Stimulated activated CD8-positive, alpha-beta memory T cell treated with anti-CD3 and anti-CD28 coated beads, Interleukin-7, amount 100 ng/mL, for 48 hours (primary cell): ENCODE measurements at places on chromosomes 3 and 15.

- no peak for DNase-seq
These were observed 55.8 kb downstream of the HEG1 start for GRCh38 chr3:124999897-125000435.

DNA sequence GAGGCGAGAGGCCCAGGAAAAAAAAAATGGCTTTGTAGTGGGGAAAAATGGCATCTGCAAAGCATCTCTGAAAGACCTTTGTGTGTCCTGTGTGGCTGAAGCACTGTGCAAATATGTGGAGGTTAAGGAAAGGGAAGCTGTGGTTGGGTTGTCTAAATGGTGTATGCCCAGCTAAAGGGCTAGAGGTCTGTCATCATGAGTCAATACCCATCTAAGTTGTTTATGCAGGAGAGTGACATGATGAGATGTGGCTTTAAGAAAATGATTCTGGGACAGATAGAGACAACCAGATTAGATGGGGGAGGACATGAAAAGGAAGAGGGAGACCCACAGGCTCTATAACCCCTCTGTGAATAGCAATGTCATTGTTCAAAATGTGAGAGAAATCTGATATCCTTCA lies 280.7 kb downstream of the MFSD1 start:
- no peak for DNase-seq

- DNase-seq: no peak
These were observed 3.3 kb downstream of the GABRG3 start for GRCh38 chr15:26974120-26974780.

DNA sequence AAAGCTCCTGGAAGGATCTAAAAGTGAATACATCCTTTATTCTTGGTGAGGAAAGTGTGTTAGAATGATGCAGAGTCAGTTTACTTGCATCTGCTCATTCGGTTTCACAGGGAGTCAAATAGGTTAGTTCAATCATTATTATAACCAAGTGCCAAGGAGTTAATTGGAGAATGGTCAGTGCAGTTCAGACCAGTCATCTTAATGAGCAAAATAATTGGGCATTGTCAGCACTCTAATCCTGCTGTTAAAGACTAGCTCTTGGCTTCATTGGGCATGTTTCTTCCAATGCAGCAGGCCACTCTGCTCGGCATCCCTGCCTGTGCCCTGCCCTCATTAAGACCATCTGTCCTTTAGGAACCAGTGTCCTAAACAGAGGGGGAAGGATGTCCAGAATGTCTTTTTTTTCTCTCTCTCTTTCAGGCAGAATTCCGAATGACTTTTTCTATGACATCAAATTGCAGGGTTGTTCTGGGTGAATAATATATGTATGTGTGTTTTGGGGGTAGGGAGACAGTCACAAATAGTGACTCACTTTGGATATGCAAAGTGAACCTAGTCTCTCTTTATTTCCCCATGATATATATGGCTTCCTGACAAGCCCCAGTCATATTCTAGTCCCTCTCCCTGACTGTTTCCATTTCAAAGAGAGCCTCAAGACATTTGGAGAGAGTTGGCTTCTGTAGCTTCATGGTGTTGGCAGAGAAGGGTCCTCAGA lies 205.4 kb upstream of the TRIM42 start:
- no peak for DNase-seq

GRCh38 chr15:96341513-96342405 lies 11.3 kb downstream of the NR2F2 start:
- no peak for DNase-seq

DNA sequence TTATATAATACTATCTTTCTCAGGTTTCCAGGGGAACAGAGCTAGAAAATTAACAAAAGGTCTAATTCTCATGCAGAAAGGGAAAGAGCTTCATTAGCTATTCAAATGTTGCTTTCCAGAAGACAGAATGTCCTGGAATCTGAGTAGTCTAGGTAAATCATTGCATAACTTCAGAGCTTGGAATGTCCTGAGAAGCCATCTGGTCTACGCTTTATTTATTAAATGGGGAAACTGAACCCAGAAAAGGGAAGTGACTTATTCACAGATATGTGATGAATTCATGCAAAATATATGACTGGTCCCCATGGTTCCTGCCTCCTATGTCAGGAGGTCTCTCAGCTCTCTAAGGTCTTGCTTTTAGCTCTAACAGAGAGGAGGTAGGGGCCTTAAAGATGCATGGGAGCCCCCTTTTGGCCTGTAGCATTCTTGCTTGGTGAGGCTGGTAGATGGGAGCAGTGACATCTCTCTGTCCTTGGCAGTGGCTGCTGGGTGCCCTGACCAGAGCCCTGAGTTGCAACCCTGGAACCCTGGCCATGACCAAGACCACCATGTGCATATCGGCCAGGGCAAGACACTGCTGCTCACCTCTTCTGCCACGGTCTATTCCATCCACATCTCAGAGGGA lies 99.2 kb downstream of the CEMIP start:
- DNase-seq: no peak

- no peak for DNase-seq
These were observed 39.5 kb downstream of the ITPR1 start for GRCh38 chr3:4532535-4533112.

DNA sequence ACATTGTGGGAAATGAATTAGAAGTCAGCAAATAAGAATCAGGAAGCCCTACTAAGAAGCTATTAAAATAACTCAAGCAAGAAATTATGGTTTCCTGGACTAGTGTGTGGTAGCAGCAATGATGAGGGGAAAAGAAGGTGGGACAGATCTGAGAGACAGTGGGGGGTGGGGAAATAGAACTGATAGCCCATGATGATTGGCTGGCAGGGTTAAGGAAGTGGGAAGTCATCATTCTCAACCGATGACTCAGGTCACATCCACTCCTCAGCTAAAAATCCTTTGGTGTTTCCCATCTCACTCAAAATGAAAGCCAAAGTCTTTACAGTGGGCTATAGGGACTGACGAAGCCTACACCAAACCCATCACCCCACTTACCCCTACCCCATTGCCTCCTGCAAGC lies 153.9 kb upstream of the ARHGEF26 start:
- DNase-seq: no peak

GRCh38 chr15:77897896-77898406 lies 179.6 kb downstream of the TBC1D2B start:
- DNase-seq: no peak

DNA sequence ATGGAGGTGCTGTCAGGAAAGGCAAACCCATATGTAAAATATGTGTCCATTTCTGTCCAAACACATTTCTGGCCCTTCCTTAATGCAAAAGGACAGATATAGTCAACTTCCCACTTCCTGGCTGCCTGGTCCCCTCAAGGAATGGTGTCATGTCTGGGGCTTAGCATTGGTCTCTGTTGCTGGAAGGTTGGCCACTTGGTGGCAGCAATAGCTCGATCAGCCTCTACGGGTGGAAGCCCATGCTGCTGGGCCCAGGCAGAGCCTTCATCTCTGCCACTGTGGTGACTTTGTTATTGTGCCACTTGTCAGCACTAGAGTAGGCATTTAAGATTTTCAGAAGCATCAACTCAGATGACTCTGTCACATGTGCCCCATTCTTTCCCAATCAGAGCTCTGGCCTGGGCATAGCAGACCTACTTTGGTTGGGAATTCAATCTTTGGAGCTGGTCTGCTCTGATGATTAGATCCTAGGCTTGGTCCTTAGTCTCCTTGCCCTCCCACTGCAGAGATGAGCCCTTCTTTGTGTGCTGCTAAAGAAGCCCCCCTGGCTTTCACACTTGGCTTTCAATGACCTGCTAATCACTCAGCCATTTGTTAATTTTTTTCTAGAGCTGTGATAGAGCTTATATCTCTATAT lies 51.0 kb upstream of the SPSB4 start:
- no peak for DNase-seq

- no peak for DNase-seq
These were observed 50.4 kb upstream of the HACD2 start for GRCh38 chr3:123635217-123635616.

DNA sequence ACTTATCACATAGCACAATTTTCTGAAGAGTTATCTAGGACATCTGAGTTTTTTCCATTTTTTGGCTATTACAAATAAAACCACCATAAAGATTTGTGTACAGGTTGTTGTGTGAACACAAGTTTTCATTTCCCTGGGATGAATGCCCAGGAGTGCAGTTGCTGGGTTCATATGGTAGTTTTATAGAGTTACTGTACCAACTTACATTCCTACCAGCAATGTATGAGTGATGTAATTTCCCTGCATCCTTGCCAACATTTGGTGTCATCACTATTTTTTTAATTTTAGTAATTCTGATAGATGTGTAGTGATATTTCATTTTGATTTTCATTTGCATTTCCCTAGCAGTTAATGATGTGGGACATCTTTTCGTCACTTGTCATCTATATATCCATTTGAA lies 20.5 kb downstream of the FILIP1L start:
- DNase-seq: no peak

DNA sequence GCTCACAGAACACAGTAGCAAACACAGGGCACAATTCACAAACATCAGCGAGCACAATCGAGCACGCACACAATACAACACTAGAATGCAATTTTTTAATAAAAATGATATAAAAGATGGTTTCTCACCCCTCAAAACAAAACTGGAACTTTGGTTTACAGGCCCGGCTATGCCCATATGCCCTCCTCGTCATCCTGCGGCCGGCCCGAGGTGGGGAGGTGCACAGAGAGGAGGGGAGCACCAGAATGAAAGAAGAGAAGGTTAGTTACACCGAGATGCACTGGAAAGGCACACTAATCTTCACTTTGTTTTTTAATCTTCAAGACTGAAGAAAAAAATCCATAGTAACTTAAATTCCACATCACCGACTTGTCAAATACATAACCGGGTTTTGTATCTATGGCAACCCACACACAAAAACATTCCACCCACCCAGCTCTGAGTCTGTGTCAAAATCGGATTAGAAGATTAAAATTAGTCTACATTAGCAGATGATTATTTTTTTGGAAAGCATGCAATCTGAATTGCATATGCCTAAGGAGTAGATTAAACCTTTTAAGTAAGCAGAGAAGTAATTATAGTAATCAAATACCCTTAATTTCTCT lies 196.7 kb upstream of the WNT5A start:
- no peak for DNase-seq

DNA sequence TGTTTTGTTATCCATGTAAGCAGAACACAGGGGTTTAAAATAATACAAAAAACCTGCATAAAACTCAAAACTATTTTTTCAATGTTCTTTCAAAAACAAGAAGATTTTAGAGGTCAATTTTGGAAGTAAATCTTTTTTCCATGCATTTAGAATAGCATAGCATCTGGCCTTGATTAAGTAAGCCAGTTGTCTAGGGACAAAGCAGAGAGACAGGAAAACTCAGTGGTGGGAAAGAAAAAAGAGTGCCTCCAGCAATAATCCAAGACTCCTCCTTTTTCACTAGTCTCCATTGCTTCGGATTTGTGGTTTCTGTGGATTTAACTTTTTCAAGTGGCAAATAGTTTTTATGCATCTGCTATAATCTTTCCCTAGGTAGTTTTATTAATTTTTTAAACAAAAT lies 88.9 kb downstream of the SUCNR1 start:
- no peak for DNase-seq

DNA sequence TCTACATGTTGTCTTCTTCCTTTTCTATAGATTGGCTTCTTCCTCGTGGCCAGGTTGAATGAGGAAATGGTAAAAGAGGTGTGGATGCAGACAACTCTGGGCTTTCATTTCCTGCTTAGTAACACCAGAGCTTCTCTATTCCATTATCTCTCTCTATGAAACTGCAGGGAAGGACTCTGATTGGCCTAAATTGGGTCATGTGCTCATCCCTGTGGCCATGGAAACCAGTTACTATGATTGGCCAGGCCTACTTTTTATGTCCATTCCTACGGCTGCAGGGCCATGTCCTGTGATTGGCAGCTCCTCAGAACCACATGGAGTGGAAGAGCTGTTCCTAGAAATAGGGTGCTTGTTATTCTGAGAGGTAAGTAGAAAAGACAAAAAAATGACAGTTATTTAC lies 486.9 kb upstream of the ADAMTS9 start:
- no peak for DNase-seq

DNA sequence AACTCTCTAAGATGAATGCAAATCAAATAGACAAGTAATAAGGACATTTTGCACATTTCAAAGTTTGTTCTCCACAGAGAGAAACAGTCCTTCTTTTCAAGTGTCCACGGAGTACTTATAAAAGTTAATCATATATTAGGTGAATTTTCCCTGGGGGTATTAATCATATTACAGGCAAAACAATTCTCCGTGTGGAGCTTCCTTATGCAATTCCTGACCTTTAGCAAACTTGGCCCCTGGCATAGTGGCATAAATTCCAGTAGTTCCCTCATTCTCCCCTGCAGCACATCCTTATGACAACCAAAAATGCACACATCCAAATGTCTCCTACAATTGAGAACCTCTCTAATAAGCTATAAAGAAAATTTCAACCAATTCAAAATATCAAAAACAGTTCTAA lies 34.4 kb downstream of the FSIP1 start:
- DNase-seq: no peak

DNA sequence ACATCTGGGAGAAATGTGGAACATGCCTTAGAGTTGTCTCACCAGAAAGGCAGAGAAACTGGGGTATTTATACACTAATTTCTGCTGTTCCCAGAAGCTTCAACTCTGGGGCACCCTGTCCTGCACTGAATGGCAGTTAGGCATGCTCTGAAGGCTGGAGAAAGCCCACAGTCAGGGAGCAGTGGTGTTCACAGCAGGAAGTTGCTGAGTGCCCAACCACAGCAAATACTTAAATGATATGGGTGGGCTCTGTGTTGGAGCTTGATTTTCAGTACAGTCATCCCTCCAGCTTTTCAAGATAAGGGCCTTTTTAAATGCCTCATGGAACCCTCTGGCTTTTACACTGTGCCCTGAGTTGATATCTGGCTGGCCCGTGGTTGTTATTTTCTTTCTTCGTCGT lies 38.7 kb upstream of the RASGRF1 start:
- DNase-seq: no peak

DNA sequence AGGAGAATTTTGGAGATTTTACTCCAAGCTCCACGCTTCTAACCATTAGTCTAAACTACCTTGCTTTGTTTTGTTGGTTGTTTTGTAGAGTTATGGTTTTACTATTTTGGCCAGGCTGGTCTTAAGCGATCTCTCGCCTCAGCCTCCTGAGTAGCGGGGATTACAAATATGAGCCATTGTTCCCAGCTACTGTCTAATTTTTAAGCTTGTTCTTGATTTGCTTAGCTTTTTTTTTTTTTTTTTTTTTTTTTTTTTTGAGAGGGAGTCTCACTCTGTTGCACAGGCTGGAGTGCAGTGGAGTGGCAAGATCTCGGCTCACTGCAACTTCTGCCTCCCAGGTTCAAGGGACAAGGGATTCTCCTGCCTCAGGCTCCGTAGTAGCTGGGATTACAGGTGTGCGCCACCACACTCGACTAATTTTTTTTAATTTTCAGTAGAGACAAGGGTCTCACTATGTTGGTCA lies 28.5 kb downstream of the EFCAB12 start:
- DNase-seq: no peak

DNA sequence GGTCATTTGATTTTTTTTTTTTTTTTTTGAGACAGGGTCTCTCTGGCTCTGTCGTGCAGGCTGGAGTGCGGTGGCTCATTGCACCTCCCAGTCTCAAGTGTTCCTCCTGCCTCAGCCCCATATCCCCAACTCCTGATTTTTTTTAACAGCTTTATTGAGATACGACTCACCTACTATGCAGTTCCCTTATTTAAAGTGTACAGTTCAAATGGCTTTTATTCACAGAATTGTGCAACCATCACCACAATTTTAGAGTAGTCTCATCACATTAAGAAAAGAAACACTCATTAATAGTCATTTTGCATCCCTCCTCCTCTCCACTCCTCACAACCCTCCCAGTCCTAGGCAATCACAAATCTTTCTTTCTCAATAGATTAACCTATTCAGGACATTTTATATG lies 1.9 kb upstream of the TRA2B start:
- no peak for DNase-seq

GRCh38 chr3:40207796-40208195 lies 101.7 kb upstream of the EIF1B start:
- DNase-seq: no peak
